ENCODE measurements at places on chromosomes 12 and 14.

DNA sequence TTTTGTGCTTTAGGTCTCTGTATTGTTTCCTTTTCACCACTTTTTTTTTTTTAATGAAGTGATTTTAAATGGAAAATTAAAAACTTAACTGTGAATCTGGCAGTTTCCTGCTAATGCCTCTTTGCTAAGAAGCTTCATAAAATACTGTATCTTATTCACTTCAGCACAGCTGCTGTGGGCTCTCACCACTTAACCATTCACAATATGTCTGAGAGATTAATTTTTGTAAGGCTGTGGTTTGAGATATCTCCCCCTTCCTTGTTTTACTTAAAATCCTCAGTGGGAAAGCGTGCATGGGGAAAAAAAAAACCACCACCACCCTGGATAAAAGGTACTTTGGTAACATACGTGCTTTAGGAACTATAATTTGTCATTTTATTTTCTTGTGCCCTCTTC lies 115.9 kb downstream of the ETV6 start:
- DNase-seq = no peak

- no peak for DNase-seq
These were observed 37.0 kb downstream of the DTX1 start for GRCh38 chr12:113093409-113094101.

DNA sequence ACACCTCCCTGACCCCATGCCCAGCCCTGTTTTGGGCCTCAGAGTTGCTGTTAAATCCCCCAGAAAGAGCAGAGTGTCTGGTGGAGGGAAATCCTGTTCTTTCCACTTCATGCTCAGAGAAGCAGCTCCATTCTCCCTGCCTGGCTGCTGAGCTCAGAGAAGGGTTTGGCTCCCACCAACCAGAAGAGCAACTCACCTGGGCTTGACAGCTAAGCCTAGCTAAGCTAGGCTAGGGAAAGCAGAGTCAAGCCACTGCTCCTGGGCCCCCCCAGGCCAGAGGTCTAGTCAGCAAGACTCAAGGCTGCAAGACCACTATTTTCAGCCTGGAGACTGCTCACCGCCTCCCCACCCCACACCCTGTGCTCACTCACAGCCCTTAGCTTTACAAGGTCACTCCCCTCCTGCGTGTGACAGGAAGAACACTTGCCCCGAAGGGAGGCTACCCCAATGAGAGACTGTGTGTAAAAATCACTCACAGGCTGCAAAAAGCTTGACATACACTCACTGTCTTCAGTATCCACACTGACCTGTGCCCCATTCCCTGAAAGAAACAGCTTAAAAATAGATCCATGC lies 13.5 kb downstream of the GSC start:
- DNase-seq = no peak

GRCh38 chr12:90301561-90302133 lies 593.0 kb upstream of the ATP2B1 start:
- DNase-seq = peak; percentile 29

DNA sequence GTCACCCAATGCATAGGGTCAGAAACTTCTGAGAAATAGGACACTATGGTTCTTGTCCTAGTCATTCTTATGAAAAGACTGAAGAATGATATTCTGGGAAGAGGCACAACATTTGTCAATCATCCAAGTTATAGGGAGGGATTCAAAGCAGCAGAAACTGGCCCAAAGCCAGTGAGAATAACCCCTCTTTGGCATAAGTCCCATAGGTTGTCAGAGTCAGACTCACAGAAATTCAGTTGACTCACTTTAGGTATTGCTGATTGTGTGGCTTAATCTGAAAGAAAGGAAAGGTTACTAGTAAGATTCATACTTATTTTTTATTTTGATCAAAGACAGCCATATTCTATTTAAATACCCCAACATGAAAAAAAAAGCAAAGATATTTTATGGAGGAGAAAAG lies 151.0 kb downstream of the SRGAP1 start:
- no peak for DNase-seq

DNA sequence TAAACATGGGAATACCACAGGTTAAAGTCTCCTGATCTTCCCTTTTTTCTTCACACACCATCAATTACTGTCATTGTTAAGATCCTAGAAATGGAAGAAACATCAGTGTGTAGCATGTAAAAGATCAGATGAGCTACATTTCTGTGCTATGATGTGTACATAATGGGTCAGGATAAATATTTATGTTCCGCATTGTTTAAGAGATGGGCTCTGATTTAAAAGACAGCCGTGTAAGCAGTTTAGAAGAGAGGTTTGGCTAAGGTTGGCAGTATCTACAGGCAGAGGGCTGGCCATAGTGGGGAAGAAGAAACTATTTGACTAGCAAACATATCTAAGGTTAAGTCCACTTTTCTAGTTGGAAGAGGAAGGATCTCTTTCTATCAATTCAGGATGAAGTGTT lies 49.4 kb downstream of the LRRC9 start:
- peak; percentile 48 for DNase-seq

- DNase-seq = no peak
These were observed 126.9 kb downstream of the KTN1 start for GRCh38 chr14:55706893-55707292.

- no peak for DNase-seq
These were observed 13.6 kb downstream of the GPX2 start for GRCh38 chr14:64929014-64929359.

GRCh38 chr12:85725991-85726390 lies 110.2 kb downstream of the RASSF9 start:
- peak; percentile 10 for DNase-seq

GRCh38 chr14:34354556-34354955 lies 107.5 kb downstream of the SPTSSA start:
- no peak for DNase-seq

DNA sequence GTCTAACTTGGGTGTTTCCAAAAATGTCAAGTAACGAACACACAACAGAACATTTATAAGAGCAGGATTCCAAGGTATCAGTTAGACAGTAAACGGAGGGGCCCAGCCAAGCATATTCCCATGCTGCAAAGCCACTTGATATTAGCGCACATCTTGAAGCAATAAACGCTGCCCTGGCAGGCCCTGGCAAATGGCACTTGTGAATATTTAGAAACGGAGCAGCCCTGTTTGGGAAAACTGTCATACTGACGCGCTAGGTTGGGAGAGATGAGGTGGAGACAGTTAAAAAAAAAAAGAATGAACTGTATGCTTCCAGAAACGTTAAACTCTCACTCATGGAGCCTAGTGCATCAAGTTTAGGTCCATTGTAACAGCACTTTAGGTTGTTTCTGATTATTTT lies 9.3 kb downstream of the DGLUCY start:
- DNase-seq = no peak

DNA sequence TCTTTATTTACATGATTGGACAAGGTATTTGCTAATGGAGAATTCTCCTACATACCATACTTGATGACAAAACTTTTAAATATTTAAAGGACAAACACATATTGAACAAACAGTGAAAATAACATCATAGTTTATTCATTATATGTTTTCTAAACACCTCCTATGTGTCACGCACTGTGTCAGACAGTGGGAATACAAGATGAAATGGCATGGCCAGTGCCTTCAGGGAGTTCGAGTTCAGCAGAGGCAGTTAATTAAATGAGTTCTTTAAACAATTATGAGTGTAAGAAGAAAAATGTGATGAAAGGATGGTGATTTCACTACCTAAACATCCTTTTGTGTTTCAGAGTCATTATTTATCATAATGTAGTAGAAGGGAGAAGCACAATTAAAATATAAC lies 159.8 kb downstream of the KCNH5 start:
- no peak for DNase-seq

GRCh38 chr12:3896356-3896755 lies 23.2 kb upstream of the PARP11 start:
- no peak for DNase-seq

GRCh38 chr14:91229743-91230200 lies 14.7 kb downstream of the GPR68 start:
- no peak for DNase-seq

DNA sequence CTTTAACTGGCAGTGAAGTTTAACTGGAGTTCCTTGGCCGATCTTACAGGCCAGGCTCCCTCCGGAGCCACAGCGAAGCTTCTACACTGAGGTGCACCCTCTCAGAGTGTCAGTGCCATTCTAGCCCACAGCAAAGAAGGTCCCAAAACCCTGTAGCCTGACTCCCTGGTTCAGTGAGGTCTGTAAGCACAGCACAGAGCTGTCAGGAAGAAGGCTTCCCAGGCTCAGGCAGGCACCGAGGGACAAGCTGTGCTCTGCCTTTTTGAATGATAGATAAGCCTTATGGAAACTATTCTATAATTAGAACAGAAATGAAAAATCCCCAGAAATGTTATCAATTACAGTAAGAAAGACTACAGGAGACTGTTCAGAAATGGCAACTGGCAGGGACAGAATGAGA lies 40.2 kb downstream of the MOK start:
- no peak for DNase-seq

DNA sequence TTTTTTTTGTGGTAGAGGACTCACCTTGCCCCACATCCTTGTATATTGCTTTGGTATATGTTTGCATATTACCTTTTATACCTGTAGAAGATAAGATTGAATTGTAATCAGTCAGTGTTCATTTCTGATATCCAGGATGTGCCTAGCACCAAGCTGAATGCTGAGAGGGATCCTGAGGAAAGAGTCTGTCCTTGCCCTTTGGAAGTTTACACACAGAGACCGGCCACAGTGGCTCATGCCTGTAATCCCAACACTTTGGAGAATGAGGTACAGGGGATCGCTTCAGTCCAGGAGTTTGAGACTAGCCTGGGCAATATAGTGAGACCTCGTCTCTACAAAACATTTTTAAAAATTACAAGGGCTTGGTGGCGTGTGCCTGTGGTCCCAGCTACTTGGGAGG lies 8.4 kb downstream of the ACVR1B start:
- DNase-seq = no peak

- DNase-seq = no peak
These were observed 16.1 kb downstream of the BIN2 start for GRCh38 chr12:51307655-51308593.

GRCh38 chr12:118690506-118690905 lies 290.8 kb upstream of the SRRM4 start:
- no peak for DNase-seq

GRCh38 chr14:68663385-68664076 lies 129.3 kb downstream of the ZFP36L1 start:
- no peak for DNase-seq

GRCh38 chr12:109822951-109823411 lies 10.2 kb downstream of the TRPV4 start:
- DNase-seq = no peak

- no peak for DNase-seq
These were observed 2.0 kb downstream of the RMST start for GRCh38 chr12:97464385-97465321.

DNA sequence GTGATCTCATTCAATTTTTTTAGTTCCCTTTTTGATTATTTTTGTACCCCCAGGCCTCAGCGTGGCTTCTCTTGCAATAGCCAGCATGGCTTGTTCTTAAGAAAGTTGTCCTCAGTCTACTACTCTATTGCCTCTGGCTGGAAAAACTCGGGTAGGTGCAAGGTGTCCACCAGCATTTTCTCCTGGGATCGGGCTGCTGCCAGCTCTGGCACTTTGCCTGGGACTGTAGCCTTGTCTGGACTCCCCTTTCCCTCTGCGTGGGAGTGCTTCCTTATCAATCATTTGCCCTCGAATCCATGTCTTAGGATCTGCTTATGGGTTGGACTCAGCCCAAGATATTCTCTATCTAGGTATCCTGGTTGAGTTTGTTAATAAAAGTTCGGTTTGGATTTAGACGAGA lies 773.4 kb downstream of the DIO2 start:
- DNase-seq = no peak

- DNase-seq = peak; percentile 48
These were observed 11.4 kb downstream of the PLEKHG6 start for GRCh38 chr12:6321905-6322304.

- DNase-seq = no peak
These were observed 14.4 kb downstream of the FGD6 start for GRCh38 chr12:95202691-95203486.

DNA sequence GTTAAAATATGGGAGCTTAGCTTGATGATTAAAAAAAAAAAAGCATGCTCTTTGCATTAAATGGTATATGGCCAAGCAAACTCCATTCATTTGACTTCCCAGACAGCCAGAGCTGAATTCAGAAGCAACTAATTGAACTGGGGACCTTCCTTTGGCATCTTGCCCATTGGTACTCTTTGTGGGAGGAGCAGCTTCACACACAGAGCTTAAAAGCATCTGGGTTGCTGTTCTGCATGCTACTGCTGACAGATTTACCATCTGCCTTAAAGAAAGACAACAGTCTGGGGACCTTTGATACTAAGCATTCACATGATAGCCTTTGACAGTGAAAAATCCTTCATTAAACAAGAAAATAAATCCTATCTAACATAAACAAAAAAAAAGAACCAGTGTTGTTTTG lies 977.9 kb downstream of the TMTC2 start:
- DNase-seq = no peak

- DNase-seq = no peak
These were observed 545.6 kb downstream of the SNAPC1 start for GRCh38 chr14:62307844-62308243.

DNA sequence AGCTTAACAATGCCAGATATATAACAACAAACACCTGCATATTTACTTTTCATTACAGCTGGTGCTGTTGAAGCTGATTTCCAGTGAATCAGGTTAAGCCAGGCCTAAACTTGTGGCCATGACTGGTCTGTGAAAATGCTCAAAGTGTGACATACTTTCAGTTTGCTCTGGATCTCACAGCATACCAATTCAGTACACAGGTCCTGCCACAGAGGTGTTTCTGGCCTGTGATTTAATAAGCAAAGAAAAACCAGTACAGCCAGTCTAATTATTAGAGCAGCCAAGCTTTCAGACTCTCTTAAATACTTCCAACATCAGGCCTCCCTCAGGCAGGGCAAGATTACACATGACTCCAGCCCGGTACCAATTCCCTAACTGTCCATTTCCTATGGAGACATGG lies 27.4 kb upstream of the TMCC3 start:
- DNase-seq = peak; percentile 82

DNA sequence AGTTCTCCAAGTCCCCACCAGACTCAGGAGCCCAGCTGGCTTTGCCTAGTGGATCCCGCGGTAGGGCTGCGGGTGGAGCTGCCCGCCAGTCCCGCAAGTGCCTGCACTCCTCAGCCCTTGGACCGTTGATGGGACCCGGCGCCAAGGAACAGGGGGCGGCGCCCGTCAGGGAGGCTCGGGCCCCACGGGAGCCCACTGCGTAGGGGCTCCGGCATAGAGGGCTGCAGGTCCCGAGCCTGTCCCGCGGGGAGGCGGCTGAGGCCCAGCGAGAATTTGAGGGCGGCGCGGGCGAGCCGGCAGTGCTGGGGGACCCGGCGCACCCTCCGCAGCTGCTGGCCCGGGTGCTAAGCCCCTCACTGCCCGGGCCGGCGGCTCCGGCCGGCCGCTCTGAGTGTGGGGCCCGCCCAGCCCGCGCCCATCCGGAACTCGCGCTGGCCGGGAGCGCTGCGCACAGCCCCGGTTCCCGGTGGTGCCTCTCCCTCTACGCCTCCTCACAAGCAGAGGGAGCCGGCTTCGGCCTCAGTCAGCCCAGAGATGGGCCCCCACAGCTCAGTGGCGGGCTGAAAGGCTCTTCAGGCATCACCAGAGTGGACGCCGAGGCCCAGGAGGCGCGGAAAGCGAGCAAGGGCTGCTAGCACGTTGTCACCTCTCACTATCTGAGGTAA lies 452.4 kb upstream of the LRFN5 start:
- no peak for DNase-seq
